Adipocyte (in vitro differentiated cells): ENCODE measurements at places on chromosomes 11 and 22.

GRCh38 chr11:74000307-74001133 is 8.4 kb downstream of the UCP3 start:
- no peak for DNase-seq

GRCh38 chr11:92225568-92226330 is 1.1 kb downstream of the FAT3 start:
- peak; percentile 5 for DNase-seq

DNA sequence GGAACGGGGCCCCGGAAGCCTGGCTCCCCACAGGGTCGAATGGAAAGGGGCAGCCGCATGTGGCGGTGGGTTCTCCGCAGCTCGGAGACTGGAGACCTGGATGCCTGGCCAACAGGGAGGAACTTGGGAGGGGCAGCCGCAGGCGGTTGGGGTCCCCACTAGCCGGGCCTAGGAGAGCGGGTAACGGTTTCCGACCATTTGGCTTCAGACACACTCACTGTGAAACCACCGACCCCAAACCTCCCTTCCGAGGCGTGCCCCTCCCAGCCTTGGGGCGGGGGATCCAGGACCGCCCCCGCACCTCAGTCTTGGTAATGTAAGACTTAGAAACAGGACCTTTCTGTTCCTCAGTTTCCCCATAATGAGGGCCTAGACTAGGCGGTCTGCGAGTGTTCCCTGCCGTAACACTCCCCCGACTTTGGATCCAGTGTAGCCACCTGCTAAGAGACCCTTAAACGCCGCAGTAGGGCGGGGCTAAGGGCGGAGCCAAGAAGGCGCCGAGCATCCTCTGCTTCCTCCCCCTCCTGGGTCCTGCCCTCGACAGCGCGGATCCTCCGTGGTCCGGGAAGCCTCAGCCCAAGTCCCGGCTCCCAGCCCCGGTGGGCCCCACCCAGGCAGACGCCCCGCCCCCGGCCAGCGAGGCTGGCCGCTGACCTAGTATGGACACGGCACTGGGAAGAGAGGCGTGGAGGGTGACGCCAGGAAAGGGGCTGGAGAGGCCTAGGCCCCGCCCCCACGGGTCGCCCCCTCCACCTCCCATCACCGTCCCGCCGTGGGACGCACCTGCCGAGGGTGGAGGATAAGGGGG is 1.8 kb upstream of the RASGRP2 start:
- DNase-seq: peak; percentile 47

DNA sequence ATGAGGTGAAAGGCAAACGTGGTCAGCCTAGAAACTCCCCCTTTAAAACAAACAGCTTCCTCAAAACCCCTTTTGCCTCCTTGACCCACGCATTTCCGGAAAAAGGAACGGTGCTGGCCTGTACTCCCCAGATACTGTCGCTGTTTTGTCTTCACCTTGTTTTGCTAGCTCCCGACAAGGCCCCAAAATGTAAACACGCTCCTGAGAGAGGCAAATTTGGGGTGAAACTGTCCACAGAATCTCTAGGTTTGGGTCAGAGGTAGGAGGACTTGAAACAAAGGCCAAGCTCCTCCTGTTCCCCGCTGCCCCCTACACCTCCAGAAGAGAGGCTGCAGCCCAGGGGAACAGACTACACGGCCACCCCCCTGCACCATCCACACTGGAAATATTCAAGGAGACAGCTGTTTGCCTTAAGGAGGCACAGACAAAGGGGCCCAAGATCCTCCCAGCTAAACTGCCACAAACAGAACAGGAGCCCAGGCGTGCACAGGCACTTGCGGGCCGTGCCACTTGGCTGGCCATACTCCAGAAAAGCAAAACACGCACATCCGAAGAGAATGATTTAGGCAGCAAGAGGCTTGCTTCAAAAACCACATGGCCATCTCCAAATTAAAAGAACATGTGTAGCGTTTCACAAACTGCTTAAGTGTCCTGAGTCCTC is 160.5 kb upstream of the GRK3 start:
- peak; percentile 84 for DNase-seq

GRCh38 chr22:25008666-25009065 is 56.1 kb downstream of the KIAA1671 start:
- no peak for DNase-seq

- DNase-seq: no peak
These were observed 190.4 kb downstream of the MIAT start for GRCh38 chr22:26847816-26848215.

DNA sequence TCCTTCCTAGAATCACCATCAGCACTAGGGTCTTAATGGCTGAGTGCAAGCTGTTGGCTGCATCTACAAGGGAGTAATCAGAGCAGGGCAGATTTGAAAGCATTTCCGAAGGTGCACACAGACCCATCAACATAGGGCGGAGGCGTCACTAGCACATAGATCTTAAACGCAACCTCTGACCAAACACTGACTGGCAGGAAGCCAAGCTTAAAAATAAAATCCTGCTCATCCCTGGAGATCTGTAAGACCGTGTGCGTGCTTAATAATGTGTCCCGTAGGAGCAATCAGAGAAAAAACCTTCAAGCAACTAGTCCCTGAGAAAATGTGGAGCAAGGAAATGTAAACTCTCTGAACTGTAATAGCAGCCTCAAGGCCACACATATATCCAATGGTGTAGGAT is 470.5 kb downstream of the ETS1 start:
- peak; percentile 4 for DNase-seq

DNA sequence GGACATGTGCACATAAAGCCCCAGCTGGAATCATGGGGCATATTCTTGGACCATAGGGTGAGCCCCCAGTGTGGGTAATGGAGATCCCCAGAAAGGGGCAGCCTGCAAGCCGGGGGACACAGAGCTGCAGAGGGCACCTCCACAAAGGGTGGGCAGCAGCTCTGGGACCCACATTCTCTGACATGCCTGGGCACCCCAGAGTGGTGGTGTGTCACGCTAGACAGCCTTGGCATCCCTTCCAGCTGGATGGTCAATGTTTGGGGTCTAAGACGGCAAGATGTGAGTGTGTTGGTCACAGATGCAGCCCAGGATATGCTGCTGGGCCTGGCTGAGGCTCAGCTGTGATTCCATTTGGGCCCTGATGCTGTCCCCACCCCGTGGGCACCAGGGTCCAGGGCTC is 9.7 kb downstream of the ADORA2A start:
- no peak for DNase-seq
